ENCODE measurements at places on chromosomes 6 and 20.

GRCh38 chr6:44608175-44608574, 220.7 kb downstream of the CDC5L start:
- no peak for DNase-seq

GRCh38 chr6:34817446-34817845, 25.6 kb downstream of the BLTP3A start:
- no peak for DNase-seq

GRCh38 chr6:3751077-3751729, at the start of gene PXDC1:
TSS of gene PXDC1 (minus strand) at chr6:3751713. CDS start at chr6:3751531, 182 bp downstream.
- DNase-seq: no peak

DNA sequence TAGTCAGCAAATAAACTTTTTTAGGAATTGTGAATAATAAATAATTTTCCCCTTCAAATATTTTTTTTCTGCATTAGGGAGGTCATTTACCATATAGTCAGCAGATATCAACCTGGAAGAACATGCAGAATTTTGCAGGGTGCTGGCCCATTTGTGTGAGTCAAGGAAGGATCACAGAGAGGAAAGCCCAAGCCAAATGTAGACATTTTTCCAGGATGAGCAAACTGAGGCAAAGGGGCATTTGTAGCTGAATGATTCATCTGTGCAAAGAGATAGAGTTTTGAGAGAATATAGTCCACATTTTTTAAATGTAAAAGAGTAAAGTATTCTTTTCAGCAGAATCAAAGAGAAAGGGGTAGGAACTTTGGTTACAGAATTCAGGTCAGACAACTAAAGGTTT, 555.5 kb upstream of the MARCKS start:
- no peak for DNase-seq

DNA sequence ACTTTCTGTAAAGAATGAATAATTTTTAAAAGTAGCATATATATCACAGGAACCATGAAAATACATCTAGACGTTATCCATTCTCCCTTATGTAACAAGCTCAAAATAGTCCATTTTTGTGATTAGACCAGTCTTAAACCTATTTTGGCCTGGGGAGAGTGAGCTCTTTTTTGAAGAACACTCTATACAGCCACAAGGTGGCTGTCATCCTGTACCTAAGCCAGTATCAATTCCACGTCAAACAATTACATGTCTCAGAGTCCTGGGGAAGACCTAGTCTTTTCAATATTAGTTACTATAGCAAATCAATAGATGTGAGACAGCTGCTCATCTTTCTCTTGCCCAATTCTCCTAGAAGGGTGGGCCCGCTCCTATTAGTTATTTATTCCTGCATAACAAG, 28.4 kb downstream of the FBXO5 start:
- DNase-seq: no peak

DNA sequence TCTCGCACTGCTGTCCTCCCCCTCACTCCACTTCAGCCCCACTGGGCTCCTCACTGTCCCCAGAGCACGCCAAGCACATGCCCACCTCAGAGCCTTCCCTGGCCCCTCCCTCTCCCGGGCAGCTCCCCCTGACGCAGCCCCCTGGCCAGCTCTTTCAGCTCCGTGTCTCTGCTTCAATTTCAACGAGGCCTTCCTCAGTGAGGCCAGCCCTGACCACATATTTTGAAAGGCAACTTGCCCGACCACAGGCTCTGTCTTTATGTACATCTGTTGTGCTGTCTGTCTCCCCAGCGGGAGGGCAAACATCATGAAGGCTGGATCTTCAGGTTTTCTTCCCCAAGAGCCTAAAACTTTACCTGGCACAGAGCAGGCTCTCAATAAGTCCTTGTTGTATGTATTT, 44.6 kb downstream of the JPH2 start:
- no peak for DNase-seq

DNA sequence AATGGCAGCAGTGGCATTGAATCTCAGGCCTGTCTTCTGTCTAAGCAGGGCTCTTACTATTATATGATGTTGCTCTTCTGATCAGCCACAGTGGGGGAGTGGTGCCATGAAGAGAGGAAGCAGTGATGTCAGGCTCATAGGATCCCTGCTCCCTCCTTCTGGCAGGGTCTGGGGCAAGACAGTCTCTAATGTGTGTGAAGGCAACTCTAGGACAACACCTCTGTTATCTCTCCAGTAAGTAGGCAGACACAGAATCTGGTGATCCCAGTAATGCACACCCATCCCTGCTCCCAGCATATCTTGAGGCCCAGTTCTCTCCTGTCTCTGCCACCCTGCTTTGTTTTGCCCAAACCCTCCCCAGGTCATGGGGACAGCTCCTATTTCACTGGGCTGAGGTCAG, 8.8 kb downstream of the C20orf202 start:
- no peak for DNase-seq

DNA sequence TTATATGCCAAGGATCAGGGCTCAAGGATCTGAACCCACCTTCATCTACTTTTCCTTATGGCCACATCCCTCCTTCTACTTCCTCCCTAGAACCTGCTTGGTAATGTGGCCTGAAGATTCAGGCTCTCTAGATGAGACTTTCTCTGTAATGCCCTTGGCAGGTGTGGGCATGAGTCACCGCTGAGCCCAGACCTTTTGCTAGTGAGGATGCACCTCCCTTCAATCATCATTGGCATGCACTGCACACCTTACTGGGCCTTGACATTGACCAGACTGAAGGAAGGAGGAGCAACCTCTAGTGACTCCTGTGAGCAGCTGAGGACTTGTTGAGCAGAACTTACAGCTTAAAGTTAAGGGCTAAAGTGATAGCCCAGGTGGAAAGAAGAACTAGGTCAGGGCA, 405.3 kb downstream of the MAFB start:
- no peak for DNase-seq

DNA sequence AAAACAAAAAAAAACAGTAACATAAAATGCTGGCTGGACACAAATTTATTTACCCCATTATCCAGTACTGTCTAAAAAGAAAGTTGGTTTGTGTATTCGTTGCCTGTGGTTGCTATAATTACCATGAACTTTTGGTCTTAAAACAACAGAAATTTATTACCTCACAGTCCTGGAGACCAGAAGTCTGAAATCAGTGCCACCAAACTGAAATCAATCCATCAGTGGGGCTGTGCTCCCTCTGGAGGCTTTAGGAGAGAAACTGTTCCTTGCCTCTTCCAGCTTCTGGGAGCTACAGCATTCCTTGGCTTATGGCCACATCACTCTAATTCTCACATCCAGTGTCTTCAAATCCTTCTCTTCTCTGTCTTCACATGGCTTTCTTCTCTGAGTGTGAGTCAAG, 79.4 kb downstream of the SNX5 start:
- no peak for DNase-seq

- DNase-seq: no peak
Observed at GRCh38 chr6:39083231-39083634, 31.8 kb downstream of the SAYSD1 start.

DNA sequence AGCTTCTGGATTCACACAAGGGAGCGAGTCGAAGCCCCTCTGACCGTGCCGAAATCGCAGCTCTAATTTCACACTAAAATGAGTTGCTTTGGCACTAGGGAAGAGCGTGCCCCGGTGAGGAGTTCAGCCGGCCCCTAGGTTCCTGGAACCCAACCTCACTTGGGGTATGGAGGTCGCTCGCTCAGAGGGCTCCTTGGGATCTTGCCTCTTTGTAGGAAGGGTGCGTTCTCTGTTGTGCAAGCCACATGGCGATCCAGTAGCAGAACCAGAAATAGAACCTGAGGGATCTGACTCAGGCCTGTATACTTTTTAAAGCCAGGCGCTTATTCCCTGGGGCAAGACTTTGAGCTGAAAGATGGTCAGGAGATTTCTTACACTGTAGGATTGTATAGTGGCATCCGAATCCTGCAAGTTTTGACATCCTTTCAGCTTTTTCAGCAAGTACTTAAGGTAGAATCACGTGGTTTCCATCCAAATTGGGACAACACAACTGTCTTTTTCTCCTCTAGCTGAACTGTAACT, 861 bp upstream of the RALGAPA2 start:
- no peak for DNase-seq

- no peak for DNase-seq
Observed at GRCh38 chr20:53138454-53139262, 166.5 kb downstream of the TSHZ2 start.

DNA sequence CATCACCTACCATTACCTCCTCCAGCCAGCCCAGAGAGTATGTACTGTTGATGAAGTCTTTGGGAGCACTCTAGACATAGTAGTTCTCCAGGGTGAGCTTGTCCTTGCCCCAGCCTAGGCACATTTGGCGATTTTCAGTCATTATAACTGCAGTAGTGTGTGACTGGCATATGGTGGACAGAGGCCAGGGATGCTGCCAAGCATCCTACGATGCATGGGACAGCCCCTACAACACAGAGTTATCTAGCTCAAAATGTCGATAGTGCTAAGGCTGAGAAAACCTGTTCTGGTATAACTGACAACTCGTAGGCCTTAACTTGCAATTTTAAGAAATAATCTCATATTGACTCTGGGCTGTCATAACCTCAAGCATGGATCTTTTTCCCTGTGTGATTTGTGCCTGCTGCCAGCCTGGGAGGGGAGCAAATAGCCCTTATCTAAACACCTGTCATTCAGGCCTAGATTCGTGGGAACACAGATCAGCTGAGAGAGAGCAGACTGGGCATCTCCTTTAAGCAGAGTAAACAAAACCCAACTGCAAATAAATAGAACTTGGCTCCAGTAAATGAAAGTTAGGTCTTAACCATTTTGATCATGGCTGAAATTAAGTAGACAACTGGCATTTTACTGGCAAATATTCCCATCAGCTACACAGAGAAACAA, 102.6 kb downstream of the SPTLC3 start:
- no peak for DNase-seq

- DNase-seq: no peak
Observed at GRCh38 chr6:99285881-99286280, 63.6 kb downstream of the FAXC start.

DNA sequence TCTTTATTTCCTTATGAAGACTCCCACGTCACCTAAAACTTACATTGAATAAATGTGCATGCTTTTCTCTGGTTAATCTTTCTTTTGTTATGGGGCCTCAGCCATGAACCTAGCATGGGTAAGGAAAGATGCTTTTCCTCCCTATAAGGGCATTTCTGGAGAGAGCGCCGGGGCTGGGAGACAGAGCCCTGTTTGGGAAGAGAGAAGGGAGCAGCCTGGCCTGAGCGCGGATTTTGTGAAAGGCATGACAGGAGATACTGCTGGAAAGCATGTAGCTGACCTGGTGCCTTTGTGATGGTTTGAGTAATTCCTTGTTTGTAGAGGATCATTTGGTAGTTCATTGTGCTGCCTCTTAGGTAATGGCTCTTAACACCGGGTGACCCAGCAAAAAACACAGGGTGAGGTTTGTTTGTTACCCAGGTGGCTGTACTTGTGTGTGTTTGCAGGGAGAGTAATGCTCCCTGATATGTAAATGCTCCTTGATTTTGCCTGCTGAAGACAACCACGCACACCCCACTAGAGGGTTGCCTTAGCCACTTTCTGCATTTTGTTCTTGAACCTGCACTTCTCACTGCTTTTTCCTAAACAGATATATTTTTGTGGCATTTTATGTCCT, 59.2 kb downstream of the ANKRD6 start:
- DNase-seq: no peak

- peak; percentile 59 for DNase-seq
Observed at GRCh38 chr6:111487661-111488060, 4.6 kb upstream of the REV3L start.

DNA sequence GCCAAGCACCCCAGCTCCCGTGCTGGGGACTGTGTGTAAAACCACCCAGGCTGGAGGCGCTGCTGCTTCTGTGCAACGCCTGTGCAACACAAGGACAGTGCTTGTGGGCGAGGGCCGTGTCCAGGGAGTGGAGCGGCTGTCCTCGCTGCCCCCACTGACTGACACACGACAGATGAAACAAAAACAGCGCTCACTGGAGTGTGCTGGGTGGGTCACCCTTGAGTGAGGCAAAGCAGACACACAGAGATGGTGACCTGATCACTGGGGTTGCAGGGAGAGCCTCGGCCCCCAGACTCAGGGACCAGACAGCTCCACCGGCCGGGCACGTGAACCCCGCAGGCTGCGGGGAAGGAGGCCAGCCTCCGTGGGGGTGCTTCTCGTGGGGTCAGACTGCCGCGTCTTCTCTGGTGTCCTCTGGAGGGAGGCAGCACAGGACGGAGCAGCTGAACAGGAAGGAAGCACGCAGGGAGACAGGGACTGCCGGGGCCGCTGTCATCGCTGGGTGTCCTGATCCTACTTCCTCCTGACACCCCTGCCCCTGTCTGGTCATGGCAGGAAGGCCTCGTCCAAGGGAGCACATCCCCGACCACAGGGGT, 75.9 kb upstream of the CST7 start:
- no peak for DNase-seq

- DNase-seq: no peak
Observed at GRCh38 chr20:48731536-48731935, 96.3 kb downstream of the PREX1 start.

- DNase-seq: no peak
Observed at GRCh38 chr6:43226192-43226851, 3.0 kb downstream of the DNPH1 start.

DNA sequence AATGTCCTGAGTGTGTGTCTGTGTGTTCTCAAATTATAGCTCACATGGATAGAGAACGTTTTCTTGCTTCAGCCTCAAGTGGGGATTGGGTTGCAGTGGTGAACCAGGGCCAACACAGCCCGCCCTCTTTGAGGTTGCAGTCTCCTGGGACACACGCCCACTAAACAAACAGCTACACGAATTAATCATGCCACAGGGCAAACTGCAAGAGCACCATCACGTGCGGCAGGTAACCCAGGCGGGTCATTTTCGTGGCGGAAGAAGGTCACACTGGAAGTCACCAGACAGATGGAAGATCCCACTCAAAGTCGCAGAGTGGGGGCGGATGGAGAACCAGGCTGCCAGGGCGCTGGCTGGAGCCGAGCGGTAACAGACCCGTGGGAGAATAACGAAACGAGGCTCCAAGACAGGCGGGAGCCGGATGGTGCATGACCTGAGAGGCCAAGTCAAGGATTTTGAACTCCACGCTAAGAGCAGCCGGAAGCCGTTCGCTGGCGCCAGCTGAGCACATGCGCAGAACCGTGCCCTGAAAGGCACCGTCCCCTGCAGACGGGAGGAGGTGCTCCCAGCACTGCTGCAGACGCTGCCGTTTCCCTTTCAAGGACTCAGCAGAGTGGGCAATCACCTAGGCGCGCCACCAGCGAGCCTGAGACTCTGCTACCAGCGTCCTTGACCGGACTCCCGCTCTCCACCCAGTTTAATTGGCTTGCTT, 10.7 kb downstream of the DLL1 start:
- peak; percentile 73 for DNase-seq

- DNase-seq: no peak
Observed at GRCh38 chr6:31401403-31401802, 2.0 kb upstream of the MICA start.

DNA sequence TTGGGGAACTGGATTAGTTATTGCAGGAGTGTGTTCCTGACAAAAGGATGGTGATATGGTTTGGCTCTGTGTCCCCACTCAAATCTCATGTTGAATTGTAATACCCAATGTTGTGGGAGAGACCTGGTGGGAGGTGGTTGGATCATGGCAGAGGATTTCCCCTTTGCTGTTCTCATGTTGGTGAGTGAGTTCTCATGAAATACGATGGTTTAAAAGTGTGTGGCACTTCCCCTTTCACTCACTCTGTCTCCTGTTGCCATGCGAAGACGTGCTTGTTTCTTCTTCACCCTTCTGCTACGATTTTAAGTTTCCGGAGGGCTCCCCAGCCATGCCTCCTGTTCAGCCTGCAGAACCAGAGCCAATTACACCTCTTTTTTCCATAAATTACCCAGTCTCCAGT, 16.2 kb upstream of the TREM1 start:
- peak; percentile 28 for DNase-seq

All from NAMALWA (cell line).